ENCODE measurements at places on chromosomes 2 and 18.

DNA sequence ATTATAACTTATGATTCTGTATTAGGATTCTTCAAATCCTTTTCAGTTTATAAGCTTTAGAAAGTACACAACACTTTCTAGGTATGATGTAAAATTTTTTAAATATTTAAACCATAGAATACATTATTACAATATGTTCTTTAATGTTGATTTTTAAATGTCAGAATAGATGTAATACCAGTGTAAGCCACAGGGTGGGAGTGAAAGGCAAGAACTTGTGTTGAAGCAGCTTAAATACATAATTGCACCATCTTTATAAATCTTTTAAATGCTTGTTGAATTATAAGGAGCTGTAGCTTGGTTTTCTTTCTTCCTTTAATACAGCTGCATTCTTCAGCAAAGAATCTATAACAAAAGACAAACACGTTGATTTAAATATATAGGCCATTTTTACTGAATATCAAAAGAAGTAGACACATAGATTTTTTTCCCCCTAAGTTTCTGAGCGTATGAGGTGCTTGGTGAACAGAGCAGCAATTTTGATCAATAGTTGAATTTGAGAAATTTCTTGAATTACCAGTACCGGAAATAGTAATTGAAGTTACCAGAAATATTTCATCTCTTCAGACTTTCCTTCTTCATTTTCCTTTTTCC lies 63.0 kb downstream of the TANK start:
- DNase-seq = no peak

- DNase-seq = no peak
Measured at GRCh38 chr18:33757037-33757436, 179.0 kb downstream of the ASXL3 start.

- DNase-seq = no peak
Measured at GRCh38 chr2:98457045-98457696, 12.5 kb downstream of the INPP4A start.

DNA sequence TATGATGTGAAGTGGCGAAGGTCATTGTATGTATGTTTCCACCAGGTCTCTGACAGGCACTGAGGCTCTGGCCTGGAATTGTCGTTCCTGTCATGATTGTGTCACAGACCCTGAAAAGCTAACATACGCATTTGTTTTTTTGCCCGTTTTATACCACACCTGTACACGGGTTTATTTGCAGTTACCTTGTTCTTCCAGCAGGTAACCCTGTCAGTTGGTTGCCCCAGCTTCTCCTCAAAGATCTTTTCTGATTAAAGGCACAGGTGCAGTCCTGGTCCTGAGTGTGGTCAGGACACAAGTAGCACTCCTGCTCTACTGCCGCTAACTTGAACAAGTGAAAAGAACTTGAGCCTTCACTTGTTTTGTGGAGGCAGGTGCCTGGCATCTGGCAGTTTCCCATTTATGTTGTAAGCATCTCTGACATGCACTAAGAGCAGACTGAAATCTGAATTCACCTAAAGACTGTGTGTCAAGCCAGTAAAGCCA lies 19.9 kb downstream of the CD8A start:
- no peak for DNase-seq

- no peak for DNase-seq
Measured at GRCh38 chr2:72183016-72183415, 35.4 kb upstream of the CYP26B1 start.

DNA sequence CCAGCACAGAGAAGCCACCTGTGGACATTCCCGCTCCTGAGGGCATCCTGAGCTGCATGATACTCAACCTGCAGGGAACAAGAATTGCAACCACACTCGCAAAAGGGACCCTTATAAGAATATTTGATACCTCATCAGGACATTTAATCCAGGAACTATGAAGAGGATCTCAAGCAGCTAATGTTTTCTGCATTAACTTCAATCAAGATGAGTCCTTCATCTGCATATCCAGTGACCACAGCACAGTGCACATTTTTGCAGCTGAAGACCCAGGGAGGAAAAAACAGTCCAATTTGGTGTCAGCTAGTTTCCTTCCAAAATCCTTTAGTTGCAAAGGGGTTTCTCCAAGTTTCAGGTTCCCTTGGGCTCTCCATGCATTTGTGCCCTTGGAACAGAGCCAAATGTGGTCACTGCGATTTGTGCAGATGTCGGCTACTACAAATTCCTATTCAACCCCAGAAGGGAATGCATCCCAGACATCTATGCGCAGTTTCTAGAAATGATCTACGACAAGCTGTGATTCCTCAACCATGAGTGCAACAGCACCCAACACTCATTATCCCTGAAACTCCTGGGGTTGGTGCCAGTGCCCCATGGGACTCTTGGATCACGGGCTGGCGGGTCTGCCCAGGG lies 23.3 kb upstream of the FHOD3 start:
- no peak for DNase-seq

GRCh38 chr2:109429567-109430328 lies 184.0 kb downstream of the SEPTIN10 start:
- no peak for DNase-seq

GRCh38 chr2:136124805-136125204 lies 6.9 kb upstream of the CXCR4 start:
- no peak for DNase-seq

- DNase-seq = no peak
Measured at GRCh38 chr2:81327911-81328310, 1023.4 kb upstream of the LRRTM1 start.

GRCh38 chr18:64202210-64202836 lies 53.4 kb upstream of the LINC00305 start:
- DNase-seq = no peak

DNA sequence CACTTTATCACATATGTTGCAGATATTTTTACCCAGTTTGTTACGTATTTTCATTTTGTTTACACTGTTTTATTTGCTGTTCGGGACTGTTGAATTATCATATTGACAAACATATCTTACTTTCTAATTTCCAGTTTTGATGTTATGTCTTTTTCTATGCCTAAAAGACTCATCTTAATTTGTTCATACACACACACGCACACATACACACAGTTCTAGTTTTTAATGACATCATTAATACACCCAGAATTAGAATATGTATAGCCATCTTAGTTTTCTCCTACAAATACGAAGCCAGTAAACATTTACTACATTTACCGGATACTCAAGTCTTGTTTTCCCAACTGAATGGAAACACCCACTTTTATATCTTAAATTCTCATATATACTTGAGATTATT lies 29.2 kb downstream of the ALS2 start:
- DNase-seq = no peak

- DNase-seq = no peak
Measured at GRCh38 chr18:76145521-76146376, 349.3 kb downstream of the ZNF516 start.

GRCh38 chr2:19845323-19845920 lies 56.4 kb downstream of the TTC32 start:
- no peak for DNase-seq

DNA sequence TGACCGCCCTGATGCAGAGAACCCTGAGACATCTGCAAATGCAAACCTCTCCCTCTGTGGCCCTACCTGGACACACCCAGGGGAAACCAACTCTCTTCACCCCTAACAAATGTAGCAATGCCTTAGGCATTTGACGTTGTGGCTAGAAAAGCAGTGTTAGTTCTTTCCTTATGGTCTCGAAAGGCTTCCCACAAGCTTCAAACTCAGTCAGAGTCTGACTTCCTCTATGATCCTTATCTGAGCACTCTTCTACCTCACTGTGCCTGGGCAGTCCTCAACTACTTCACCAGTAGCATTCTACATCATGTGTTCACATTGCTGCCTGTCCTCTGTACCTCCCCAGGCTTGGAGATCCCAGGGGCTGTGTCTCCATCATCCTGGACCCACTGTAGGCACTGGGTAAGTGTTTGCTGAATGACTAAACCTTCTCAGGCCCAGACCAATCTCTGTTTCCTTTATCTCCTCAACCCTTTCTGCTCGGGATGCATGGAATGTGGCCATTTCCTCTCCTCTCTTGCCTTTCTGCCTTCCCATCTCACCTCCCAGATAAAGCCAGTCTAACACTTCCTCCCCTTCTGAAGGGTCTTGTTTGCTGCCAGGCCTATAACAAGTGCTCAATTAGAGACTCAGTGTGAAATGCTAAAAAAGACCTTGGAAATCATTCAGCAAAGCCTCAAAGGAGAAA lies 91.7 kb upstream of the ACAA2 start:
- DNase-seq = no peak

GRCh38 chr2:196205881-196206435 lies 34.6 kb upstream of the STK17B start:
- DNase-seq = no peak

GRCh38 chr18:59264651-59265245 lies 8.5 kb downstream of the RAX start:
- no peak for DNase-seq

- DNase-seq = no peak
Measured at GRCh38 chr2:135157856-135158255, 105.8 kb downstream of the RAB3GAP1 start.

GRCh38 chr2:25724756-25725155 lies 51.4 kb upstream of the DTNB start:
- DNase-seq = no peak

DNA sequence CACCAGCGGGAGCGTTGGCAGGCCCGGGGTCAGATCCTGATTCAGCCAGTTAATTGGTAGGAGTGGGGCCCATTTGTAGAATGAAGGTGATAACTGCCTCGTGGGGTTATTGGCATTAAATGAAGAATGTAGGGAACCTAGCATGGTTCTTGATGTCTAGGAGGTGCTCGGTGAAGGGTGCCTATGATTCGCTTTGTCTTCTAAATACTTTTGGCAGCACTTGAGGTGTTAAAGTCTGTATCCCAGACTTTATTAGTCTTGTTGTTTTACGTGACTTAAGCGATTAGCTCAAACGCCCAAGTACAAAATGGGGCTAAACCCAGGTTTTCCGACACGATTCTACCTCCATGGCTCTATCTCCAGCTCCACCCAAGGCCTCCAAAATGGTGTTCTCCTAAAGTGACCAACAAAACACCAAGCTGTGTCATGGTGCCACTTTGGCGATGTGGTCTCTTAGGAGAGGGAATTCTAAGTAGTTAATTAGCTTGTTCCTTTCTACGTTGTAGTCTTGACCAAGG lies 980 bp upstream of the PPP4R1 start:
- DNase-seq = no peak

DNA sequence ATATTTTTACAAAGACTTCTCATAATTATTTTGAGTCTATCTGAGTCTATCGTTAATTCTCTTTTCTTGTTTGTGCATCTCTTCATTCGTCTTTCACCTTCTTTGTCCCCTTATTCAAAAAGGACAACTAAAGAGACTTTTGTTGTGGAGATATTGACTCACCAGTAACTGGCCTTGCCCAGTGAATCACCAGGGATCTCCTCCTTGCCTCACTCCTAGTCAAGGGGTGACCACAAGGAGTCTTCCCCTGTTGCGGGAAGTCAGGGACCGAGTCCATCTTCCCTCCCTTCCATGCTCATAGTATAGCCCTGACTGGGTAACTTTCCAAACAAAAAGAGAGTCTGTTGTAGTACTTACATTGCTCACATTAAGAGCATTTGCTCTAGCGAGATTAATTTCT lies 158.9 kb downstream of the NEB start:
- no peak for DNase-seq
